Activated effector memory CD4-positive, alpha-beta T cell treated with Interleukin-2 at 50 U/mL for 16 hours (primary cell): ENCODE measurements at places on chromosomes 12 and 14.

- DNase-seq: no peak
Observed at GRCh38 chr12:72622556-72622955, 350.4 kb downstream of the TRHDE start.

DNA sequence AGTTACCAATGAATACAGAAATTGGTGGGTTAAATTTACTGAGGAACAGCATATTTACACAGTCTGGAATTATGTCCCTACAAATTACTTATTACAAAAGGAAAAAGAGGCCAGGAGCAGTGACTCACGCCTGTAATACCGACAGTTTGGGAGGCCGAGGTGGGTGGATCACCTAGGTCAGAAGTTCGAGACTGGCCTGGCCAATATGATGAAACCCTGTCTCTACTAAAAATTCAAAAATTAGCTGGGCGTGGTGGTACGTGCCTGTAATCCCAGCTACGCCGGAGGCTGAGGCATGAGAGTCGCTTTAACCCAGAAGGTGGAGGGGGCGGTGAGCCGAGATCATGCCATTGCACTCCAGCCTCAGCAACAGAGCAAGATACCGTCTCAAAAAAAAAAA, 52.6 kb downstream of the HECTD1 start:
- DNase-seq: no peak

DNA sequence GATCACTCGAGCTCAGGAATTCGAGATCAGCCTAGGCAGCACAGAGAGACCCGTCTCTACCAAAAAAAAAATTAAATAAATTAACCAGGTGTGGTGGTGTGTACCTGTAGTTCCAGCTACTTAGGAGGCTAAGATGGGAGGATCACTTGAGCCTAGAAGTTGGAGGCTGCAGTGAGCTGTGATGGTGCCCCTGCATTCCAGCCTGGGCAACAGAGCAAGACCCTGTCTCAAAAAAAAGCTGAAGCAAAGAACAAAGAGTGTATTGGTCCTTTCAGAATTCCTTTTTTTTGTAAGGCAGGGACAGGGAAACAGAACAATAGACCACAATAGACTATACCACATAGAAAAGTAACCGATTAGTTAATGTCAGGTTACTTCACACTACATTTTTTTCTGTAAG, 47.4 kb downstream of the MARK3 start:
- no peak for DNase-seq

DNA sequence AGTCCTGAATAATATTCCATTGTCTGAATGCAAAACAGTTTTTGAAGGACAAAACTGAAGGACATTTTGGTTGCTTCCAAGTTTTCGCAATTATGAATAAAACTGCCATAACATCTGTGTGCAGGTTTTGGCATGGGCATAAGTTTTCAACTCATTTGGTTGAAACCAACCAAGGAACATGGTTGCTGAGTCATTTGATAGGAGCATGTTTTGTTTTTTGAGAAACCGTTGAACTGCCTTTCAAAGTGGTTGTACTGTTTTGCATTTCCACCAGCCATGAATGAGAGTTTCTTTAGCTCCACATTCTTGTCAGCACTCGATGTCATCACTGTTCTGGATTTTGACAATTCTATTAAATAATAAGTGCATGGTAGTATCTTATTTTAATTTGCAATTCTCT, 23.0 kb upstream of the GSG1 start:
- DNase-seq: no peak

DNA sequence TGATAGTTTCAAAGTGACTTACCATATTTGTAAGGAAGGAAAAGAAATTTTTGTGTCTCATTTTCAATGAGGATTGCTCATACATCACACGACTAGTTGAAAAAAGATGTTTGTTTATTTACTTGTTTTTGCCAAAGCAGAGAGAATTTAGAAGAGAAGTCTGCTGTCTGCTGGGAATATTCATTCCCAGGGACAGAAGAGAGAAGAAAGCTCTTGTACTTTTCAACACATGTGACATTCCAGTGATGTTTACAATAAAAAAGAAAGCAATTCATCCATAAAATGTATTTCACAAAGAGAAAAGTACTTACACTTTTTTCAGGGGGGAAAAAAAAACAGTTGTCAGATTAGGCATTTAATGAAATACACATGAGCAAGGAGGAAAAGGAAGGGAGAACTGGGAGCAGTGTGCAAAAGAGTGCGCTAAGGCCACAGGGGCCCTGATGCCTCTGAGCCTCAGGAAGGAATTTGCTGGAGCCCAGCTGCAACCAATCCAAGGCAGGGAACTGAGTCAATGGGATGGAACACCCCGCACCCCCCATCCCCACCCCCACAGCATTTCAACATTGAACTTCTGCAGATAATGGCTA, 115.0 kb downstream of the RPAP3 start:
- DNase-seq: no peak

DNA sequence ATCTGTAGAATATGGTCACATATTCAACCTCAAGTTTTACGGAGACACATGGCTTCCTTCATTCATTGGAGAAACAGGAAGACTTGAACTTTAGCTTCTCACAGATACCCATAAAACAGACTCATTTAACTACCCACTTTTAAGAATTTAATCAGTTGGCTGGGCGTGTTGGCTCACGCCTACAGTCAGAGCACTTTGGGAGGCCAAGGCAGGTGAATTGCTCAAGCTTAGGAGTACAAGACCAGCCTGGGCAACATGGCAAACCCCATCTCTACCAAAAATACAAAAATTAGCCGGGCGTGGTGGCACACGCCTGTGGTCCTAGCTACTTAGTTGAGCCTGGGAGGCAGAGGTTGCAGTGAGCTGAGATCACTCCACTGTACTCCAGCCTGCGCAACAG, 64.7 kb upstream of the STAC3 start:
- no peak for DNase-seq

GRCh38 chr14:49915085-49915484, 22.2 kb downstream of the ARF6 start:
- DNase-seq: no peak

- no peak for DNase-seq
Observed at GRCh38 chr12:93022603-93023340, 93.7 kb upstream of the EEA1 start.
